ENCODE measurements at places on chromosomes 7 and 10. TPM values are rescaled to one million over a fixed set of nuclear protein-coding genes. Genes with fewer than 3 reads are reported as not detected.

- peak; percentile 97 for DNase-seq
Measured at GRCh38 chr7:30459591-30460245, 18.9 kb downstream of the NOD1 start.

- no peak for DNase-seq
Measured at GRCh38 chr10:70227548-70228320, 5.5 kb downstream of the PPA1 start.

DNA sequence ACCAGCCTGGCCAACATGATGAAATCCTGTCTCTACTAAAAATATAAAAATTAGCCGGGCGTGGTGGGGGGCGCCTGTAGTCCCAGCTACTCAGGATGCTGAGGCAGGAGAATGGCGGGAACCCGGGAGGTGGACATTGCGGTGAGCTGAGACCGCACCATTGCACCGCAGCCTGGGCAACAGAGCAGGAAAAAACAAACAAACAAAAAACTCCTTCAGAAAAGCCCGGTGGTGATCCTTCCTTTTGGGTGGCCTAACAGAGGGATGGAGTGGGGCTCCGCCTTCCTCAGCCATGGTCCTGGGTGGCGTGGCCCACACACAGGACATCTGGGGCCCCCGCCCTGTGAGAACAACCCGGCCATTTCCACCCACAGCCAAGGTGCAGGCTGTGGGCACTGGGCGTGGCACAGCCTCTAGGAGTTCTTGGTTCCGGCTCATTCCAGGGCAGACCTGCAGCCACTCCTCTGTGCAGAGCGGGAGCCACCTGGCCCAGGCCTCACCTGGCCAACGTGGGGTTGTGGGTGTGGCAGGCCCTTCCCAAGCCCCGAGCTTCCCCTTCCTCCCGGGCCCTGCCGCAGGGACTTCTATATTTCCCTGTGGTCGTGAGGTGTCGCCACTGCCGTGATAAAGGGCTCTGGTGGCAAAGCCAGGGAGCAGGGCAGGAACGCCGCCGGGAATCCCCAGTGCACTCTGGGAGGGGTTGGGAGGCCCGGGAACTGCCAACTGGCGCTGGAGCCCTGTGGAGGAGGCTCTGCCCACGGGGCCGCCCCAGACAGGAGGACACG is 37.6 kb downstream of the GET4 start:
- no peak for DNase-seq

DNA sequence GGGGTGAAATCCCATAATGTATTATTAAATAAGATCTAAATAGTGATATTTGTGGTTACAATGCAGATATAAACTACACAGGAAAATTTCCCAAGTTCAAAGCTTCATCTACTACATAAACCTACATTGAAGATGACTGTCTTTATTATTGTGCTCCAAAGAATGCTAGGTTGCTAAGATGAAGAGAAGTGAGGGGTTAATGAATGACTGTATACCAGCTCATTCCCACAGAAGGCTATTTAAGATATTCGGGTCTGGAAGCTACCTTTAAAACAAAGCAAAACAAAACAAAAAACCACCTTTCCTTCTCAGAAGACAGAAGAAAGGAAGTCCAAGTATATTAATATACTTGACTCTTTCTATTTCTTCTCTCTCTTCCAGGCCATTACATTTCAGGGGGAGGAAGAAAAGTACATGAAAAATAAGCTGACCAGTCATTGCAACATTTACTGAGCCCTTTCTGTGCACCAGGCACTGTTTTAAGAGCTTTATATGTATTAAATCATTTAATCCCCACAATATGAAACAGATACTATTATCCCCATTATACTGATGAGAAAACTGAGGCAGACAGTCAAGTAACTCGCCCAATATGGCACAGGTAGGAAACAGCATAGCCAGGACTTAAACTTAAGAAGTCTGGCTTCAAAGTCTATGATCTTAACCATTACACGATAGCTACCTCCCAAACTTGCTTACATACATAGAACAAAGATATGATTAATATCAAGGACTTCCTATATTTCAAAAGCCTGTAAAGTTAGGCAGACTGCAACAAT is 48.1 kb downstream of the TNPO3 start:
- DNase-seq, result peak; percentile 20

DNA sequence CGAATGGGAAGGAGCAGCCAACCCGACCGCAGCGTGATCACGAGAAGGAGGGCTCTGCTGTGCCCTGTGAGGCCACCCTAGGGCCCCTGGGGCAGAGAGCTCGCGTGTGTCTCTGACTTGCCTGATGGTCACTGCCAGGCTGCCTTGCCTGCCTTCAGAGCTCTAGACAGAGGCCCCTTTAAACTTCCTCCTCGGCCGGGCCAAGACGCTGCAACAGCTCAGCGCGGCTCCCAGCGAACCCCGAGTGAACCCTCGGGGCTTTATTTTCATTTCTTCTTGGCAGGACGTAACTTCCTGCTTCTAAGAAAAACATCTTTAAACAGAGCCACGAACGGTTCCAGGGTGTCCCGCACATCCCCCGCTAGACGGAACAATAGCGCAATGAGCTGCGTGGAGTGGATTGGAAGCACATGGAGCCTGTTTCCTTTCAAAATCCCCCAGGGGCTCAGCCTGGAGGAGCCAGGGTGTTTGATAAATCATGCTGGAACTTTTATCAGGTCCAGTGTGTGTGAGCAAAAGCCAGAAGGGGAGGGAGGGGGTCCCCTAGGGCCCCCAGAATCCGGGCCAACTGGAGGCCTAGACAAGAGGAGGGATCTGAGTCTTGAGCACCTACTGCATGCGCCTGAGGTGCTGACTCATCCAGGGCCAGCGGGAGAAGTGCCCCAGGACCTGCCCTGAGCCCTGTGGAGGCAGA is 134.1 kb upstream of the GDF10 start:
- DNase-seq, result peak; percentile 44

DNA sequence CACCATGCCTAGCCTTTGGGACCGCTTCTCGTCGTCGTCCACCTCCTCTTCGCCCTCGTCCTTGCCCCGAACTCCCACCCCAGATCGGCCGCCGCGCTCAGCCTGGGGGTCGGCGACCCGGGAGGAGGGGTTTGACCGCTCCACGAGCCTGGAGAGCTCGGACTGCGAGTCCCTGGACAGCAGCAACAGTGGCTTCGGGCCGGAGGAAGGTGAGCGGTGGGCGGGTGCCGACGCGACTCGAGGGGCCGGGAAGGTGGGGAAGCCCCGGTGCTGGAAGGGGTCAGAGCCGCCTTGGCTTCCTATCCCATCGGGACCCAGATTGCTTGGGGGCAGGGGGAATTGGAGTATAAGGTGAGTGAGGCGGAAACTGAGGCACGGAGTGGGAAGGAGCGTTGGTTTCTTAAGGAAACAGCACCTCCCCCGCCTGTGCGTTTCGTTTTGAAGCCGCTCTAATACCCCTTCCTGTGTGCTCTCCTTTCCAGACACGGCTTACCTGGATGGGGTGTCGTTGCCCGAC is 547 bp downstream of the DDIT4 start:
- no peak for DNase-seq

GRCh38 chr10:21079330-21079658 is 182.2 kb upstream of the NEBL start:
- DNase-seq, result no peak

GRCh38 chr7:155889636-155890511 is 77.6 kb upstream of the SHH start:
- no peak for DNase-seq

- peak; percentile 49 for DNase-seq
Measured at GRCh38 chr10:74227697-74228424, 76.8 kb downstream of the ADK start.

- DNase-seq, result no peak
Measured at GRCh38 chr10:97134110-97134509, 51.6 kb downstream of the SLIT1 start.

DNA sequence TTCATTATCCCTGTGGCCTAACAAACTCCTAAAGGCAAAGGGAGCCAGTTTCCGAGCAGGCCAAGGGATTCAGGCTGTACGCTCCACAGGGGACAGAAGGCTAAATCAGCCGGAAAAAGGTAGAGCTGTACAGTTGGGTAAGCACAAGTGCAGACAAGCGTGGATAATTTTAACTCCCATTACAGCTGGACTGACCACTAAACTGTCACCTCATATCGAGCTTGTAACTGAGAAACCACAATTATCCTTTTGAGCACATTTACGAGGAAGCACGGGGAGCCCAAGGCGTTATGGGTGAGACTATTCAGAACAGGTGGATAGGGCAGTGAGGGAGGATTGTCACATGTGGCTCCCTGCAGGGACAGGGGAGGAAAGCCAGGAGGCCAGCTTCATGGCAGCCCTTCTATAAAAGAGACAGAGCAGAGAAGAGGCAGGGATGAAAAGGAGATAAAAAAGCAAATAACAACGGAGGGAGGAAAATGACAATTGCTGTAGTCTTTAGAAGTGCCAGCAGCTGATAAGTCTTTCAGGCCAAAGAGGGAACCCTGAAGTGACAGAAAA is 288.0 kb downstream of the FGFR2 start:
- DNase-seq, result peak; percentile 19

GRCh38 chr7:75054744-75055143 is 18.9 kb downstream of the RCC1L start:
- peak; percentile 97 for DNase-seq

DNA sequence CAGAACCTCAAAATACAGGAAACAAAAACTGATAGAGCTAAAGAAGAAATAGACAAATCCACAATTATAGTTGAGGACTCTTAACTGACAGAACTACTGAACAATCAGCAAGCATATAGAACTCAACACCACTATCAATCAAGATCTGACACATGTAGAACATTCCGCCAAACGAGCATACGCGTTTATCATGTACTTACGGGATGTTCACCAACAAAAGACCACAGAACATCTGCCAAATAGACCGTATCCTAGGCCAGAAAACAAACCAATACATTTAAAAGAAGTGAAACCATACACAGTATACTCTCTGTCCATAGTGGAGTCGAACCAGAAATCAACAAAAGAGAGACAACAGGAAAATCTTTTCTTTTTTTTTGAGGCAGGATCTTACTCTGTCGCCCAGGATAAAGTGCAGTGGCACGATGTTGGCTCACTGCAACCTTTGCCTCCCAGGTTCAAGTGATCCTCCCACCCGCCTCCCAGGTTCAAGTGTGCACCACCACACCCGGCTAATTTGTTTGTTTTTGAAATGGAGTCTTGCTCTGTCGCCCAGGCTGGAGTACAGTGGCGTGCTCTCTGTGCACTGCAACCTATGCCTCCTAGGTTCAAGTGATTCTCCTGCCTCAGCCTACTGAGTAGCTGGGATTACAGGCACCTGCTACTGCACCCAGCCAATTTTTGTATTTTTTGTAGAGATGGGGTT is 5.1 kb downstream of the GNA12 start:
- DNase-seq, result peak; percentile 22

DNA sequence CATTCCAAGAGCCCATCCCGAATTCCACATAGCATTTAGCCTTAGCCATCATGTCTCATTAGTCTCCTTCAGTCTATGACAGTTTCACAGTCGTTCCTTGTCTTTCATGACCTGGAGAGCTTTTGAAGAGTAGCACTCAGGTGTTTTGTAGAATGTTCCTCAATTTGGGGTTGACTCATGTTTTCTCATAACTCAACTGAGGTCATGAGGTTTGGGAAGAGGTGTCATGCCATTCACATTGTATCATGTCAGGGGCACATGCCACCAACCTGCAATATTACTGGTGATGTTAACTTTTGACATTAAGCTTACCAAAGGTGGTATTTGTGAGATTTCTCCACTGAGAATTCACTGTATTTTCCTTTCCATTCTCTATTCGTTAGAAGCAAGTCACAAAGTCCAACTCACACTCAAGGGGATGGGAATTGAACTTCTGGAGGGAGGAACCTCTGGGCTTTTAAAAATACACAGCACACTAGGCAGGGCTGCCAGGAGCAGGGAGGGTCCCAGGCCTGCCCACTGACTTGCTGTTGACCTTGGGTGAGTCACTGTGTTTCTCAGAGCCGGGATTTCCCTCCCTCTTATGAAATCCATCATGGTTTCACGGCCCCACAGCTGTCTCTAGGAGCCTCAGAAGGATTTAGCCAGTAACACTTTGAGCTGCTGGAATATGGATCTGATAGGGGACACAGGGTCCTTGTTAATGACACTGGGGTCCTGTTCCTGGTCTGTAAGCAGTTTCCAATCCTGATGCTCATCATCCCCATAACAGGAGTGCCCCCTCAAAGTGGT is 74.4 kb upstream of the TCF7L2 start:
- DNase-seq, result peak; percentile 69

- DNase-seq, result peak; percentile 82
Measured at GRCh38 chr10:5589661-5590511, 65.1 kb downstream of the CALML3 start.

DNA sequence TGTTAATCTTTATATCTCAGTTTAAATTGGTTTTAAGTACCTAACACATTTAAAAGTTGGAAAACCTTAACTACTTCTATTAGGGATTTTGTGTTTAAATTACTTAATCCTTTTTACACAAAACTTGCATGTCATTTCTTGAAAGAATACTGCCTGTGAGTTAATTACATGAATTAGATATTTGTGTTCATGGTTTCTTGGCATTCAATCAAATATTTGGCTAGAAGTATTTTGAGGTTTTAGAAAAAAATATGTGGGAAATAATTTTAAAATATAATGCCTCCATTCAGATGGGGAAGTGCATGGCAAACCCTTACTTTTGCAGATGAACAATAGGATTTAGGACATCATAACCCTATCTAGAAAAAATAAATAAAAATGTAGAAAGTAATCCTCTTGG is 186.5 kb upstream of the SEMA3E start:
- DNase-seq, result peak; percentile 23

GRCh38 chr7:105745681-105746330 is 130.6 kb downstream of the ATXN7L1 start:
- DNase-seq, result no peak

- DNase-seq, result peak; percentile 31
Measured at GRCh38 chr10:22606164-22606614, 108.2 kb downstream of the PIP4K2A start.

DNA sequence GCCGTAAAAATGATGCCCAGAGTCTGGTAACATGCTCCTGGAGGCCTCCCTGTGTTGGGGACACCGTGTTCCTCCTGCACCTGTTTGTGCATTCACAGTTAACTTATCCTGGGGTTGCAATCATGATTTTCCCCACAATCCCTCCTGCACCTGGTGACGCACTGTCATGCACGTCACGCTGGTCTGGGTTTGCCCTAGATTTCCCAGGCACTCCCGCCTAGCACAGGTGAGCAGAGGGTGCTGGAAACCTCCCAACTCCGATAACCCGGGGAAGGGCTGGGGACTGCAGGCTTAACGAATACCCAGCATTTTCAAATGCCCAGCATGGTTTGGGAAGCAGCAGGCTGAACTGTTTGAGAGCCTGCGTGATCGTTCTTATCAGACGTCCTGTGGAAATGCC is 427.1 kb downstream of the TCERG1L start:
- no peak for DNase-seq

- DNase-seq, result peak; percentile 100
Measured at GRCh38 chr10:33237736-33238624, 96.5 kb downstream of the NRP1 start.

Gene LEP
- not detected for total RNA-seq

Gene AKR1D1
- total RNA-seq, result not detected

Gene HSPA12A
- total RNA-seq, result 11.1 TPM

Gene ZNF248
- total RNA-seq, result 0.89 TPM

Gene HOXA10
- not detected for total RNA-seq

Gene SLC18A3
- total RNA-seq, result 4.6 TPM

Gene GRM3
- total RNA-seq, result not detected

Gene MOGAT3
- total RNA-seq, result not detected

Gene ANKRD30A
- total RNA-seq, result not detected

Gene DYDC1
- not detected for total RNA-seq

All from astrocyte (in vitro differentiated cells and primary cell).